ENCODE measurements at places on chromosomes 13 and 19.

DNA sequence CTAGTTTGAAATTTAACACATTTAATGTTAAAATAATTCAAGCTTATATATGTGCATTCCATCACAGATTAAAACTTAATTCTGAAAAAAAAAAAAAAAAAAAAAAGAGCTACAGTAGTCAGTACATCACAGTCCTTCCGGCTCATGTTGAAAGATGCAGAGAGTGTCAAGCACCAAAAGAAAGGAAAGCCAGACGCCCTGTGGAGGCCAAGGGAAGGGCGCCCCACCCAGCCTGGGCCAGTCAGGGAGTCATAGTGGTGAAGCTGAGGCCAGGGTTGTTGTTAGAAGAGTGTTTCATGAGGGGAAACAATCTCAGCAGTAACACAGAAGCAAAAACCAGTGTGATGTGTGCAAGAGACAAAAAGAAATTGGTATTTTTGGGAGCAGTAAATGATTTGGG lies 375.3 kb downstream of the MTUS2 start:
- DNase-seq: no peak

GRCh38 chr19:6586726-6587092 lies 4.2 kb downstream of the CD70 start:
- no peak for DNase-seq

GRCh38 chr19:8515317-8515716 lies 1.4 kb upstream of the ZNF414 start:
- DNase-seq: no peak

GRCh38 chr19:16061943-16062342 lies 14.4 kb upstream of the TPM4 start:
- DNase-seq: no peak

DNA sequence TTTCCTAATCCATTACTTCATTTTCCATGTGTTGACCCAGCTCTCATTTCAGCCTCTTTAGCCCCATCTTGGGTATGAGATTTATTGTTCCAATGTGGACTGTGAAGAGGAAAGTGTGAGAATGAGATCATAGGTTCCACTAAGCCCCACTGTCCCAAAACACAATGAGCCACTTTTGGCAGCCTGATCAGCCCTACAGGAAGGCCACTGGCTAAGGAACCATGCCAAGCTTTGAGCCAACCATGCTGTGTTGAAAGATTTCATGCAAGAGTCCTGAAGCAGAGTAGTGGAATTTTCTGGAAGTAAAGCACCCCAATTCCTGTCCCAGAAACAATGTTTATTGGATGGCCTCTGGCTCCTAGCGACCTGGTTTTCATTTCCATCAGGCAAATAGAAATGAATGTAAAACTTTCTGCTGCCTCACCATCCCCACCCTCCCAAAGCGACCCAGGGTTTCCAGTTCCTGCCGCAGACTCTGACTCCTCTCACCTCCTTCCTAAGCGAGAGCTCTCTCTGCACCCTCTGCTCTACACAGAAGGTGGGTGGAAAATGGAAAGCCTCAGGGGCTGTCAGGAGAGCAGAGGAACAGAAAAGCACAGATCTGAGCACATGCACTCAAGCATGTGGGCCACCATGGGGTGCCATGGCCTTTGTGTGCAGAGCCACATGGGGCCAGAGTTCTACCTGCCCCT lies 73.1 kb downstream of the KCTD12 start:
- DNase-seq: no peak

DNA sequence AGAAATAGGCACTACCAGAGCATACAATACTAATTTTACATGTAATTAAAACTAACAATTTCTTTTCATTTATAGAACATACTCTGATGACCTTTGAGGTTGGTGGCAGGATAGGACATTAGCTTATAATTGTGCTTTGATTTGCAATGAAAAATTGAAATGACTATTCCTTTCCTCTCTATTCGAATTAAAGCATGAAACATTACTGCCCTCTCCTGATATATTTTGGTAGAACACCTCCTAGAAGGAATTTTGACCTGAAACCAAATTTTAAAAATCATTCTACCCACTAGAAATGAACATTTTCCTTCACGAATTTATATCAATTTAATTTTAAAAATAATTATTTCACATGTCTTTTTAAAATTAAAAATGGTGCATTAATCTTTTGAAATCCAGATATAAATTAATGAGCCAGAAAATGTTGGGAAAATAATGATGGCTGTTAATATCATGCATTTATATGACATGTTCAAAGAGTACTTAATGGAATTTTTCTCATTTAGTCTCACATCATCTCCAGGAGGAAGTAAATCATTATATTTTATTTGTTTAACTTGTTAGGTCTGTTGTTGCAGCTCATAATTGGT lies 556.3 kb upstream of the ARGLU1 start:
- peak; percentile 32 for DNase-seq

DNA sequence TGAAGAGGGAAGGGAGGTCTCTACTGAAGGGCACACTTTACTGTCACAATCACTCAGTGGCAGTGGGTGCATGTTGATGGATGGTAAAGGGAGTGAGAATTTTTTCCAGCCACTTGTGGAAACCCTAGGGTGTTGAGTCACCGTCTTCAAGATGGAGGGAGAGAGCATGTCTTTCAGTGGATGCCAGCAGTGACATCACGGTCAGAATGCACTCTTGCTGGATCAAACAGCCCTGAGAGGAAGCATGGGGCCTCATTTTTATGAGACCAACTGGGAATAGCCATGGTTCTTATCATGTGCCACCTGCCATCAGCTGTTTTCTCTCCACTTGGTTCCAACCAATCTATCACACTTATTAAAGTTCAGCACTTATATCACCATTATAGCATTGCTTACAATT lies 182.5 kb downstream of the KCNRG start:
- DNase-seq: peak; percentile 25
